ENCODE measurements at places on chromosomes 16 and 17.

DNA sequence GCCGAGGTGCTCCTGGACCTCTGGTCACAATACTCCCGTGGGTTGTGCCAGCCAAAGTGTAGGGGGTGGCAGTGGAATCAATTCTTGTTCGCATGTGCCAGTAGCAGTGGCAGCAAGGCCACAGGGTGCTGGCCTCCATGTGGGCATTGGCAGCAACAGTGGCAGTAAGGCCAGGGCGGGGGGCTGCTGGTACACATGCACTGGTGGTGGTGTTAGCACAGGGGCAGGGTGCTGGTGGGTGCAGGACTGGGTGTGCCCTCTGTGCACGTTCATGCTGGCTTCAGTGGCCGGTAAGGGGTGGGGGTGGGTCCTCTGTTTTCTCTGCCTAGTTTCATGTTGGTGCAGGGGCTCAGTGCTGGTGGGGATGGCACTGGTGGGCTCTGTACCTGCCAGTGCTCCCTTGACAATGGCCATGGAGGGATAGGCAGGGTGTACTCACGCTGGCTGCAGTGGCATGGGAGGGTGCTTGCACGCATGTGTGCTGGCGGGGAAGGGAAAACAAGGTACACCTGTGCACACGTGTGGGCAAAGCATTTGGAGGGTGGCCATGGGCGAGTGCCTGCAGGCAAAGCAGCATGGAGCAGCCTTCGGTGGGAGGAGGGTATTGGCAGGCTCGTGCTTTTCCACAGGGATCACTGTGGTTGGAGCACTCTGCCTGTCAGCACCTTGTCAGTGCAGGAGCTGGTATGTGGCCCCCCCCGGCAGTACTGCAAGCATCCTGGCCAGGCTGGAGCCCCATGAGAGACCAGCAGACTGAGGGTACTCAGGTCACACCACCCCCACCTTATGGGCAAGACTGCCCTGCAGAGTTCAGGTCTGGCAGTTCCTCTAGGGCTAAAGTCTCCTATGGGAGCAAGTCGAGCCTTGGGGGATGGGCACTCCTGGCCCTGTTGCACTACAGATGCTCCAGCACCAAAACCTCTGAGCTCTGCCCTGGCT, 35.8 kb downstream of the NF1 start:
- DNase-seq = no peak

- no peak for DNase-seq
Observed at GRCh38 chr16:81487301-81487720, 42.7 kb downstream of the CMIP start.

DNA sequence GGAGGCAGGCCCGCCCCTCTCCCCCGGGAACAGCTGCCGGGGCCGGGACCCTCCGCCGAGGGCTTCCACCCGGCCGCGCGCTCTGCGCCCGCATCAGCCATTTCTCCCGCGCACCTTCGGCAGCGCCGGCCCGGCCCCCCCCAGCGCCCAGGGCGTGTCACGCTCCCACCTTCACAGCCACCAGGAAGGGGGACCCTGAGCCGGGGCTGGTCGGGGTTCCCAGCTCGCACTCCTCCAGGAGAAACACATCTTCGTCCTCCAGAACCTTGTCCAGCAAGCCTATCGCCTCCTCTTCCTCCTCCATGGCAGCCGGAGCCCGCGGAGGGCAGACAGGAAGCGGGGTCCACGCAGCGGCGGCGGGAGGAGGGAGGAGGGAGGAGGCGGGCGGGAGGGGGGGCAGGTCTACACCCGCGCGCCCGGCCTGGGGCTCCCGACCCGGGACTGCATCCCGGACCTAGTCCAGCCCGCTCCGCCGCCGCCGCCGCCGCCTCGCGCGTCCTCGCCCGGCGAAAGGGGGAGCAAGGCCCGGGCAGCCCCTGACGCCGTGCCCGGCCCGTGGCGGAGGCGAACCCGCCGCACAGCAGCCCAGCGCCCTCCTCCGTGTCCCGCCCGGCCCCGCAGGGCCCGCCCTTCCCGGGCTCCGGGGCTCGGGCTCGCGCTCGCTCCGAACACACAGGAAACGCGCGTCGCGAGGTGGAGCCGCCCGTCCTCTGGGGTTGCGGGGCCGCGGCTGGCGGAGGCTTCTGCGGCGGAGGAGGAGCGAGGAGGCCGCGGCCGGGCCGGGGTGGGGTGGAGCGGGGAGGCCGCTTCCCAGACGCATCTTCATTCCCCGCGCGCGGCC, 70.8 kb downstream of the ABR start:
- DNase-seq = peak; percentile 45

DNA sequence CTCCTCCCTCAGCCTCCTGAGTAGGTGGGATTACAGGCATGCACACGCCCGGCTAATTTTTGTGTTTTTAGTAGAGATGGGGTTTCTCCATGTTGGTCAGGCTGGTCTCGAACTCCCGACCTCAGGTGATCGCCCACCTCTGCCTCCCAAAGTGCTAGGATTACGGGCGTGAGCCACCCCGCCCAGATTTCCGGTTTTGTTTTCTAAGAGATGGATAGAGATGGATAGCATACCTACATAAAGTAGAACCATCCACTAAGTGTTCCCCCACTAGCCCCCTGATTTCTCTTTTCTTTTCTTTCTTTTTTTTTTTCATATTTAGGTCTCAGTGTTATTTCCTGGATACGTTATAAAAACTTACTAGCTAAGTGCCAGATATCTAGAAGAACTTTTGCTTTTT, 2.0 kb downstream of the WSB1 start:
- DNase-seq = no peak

DNA sequence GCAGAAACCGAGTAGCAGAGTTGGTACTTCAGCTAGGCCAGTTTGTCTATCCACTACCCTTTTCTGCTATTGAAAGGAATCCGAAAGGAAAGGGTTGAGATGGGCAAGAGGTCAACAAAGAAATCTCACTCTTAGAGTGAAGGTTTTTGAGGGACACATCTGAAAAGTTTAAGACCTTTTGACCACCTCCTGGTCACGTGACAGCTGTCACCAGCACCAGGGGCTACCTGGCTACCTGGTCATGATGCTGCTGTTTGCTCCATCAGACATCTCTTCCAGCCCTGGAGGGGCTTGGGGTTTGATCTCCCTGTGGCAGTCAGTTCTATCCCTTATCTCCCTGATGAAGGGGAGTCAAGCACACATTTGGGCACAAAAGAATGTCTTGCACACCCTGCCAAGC, 7.6 kb downstream of the CCDC182 start:
- no peak for DNase-seq

GRCh38 chr16:17258848-17259713, 211.7 kb downstream of the XYLT1 start:
- no peak for DNase-seq

DNA sequence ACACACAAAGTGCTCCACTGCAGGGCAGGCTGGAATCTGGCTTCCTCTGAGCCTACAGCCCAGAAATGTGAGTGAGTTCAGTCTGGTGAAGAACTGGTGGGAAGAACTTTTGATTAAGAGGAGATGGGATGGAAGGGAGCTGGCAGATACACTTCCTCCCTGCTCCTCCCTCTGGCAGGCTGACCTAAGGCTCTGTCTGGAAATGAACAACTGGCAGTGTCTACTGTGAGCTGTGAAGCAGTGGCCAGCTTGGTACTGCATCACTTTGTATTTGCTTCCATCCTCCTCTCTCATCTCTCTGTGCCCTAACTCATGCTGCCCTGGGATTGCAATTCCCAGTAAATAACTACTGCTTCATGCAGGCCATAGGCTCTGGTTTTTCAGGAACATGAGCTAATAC, 45.6 kb downstream of the MAF start:
- DNase-seq = no peak

- DNase-seq = no peak
Observed at GRCh38 chr17:17080181-17080631, 37.9 kb downstream of the MPRIP start.

DNA sequence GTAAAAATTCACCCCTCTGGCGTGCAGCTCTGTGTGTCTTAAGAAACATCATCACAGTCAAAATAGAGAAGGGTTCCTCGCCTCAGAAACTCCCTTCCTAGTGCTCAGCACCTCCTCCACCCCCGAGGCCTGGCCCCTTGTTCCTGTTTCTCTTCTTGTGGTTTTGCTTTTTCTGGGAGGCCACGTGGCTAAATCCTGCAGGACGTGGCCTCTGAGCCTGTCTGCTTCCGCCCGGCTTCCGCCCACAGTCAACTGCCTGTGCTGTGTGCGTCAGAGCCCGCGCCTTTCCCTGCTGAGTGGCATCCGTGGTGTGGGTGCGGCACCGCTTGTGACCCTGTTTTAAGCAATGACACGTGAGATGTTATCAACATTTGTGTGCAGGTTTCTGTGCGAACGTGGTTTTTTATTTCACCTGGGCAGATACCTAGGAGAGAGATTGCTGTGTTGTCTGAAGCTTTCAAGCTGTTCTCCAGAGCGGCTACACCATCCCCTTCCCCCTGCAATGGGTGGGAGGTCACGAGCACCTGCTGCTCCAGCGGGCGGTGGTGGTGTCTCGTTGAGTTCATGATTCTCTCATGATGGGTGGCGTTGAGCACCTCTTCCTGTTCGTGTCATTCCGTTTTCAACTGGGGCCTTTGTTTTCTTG, 21.7 kb downstream of the ACSF3 start:
- DNase-seq = peak; percentile 35

DNA sequence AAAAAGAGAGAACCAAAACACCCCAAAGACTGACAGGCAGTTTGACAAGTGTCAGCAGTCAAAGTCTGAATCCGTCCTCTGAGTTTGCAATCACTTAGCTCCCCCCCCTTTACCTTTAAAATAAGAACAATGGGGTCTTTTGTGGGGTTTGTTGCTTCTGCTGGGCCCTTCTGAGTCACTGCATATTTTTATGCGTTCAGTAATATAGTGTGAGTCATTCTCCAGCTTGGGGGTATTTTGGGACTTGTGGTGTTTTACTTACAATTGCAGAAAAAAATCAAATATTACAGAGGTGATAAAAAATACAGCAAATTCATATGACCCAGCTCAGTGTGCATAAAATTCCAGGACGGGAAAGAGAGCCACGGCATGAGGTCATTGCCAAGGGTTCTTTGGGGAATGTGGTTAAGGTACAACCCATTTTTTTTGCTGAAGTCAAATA, 120.1 kb downstream of the CYLD start:
- no peak for DNase-seq

- no peak for DNase-seq
Observed at GRCh38 chr17:40303009-40303657, 5.8 kb upstream of the RARA start.

- no peak for DNase-seq
Observed at GRCh38 chr17:51028176-51028863, 92.3 kb downstream of the SPAG9 start.

DNA sequence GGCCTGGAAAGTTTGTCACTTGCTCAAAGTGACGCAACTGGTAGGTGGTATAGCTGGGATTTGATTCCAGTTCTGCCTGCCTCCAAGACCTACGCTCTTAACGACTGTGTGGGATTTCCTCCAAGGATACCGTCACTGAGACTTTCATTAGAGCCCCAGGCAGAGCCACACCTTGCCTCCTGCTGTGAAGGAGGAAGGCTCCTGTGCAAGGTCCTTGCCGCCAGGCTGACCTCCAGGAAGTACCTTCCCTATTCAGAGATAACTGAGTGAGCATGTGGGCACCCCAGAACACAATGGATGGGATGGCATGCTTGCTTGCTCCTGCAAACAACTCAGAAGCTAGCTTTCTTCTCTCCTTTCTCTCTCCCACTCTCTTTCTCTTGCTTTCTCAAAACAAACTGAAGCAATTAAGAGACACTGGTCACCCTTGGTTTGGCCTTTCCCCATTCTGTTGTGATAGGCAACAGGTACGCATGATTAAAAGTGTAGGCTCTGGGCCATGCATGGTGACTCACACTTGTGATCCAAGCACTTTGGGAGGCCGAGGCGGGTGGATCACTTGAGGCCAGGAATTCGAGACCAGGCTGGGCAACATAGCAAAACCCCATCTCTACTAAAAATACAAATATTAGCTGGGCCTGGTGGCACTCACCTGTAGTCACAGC, 30.7 kb downstream of the CACNG3 start:
- DNase-seq = no peak
